ENCODE measurements at places on chromosomes 7 and 10.

GRCh38 chr7:147145194-147145593 lies 1028.6 kb downstream of the CNTNAP2 start:
- no peak for DNase-seq

DNA sequence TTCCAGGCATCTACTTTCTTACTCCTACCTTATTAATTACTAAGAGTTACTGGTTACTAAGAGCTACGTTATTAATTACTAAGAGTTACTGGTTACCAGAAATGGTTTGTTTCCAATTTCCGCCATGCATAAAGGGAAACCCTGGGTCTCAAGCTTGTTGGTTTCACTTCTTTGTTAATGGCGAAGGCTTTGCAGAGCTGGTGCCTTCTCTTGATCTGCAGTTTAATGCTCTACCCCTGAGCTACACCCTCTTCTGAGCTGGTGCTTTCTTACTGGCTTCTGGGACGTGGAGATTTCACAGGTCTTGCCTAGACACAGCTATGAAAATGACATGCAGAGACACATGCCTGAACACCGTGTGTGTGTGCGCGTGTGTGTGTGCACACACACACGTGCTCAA lies 560 bp downstream of the CPA4 start:
- no peak for DNase-seq

DNA sequence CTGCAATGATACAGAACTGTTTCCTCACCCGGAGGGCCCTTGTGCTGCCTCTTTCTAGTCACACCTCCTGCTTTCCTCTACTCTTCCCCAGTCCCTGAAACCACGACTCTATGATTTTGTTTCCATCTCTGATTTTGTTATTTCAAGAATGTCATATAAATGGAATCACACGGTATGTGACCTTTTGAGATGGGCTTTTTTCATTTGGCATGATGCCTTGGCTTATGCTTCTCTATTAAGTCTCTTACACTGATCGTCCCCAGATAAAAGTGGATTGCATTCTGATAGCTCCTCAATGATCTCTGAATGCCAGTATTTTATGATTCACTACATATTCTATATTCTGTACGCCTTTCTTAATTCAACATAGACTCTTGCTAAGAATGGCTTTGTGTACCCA lies 78.2 kb downstream of the GALNT11 start:
- DNase-seq = no peak

- no peak for DNase-seq
These were observed 278.4 kb downstream of the PHF14 start for GRCh38 chr7:11252011-11252607.

- DNase-seq = no peak
These were observed 178.3 kb upstream of the PDE1C start for GRCh38 chr7:32248522-32248921.

GRCh38 chr10:20343036-20343435 lies 526.8 kb downstream of the PLXDC2 start:
- no peak for DNase-seq

DNA sequence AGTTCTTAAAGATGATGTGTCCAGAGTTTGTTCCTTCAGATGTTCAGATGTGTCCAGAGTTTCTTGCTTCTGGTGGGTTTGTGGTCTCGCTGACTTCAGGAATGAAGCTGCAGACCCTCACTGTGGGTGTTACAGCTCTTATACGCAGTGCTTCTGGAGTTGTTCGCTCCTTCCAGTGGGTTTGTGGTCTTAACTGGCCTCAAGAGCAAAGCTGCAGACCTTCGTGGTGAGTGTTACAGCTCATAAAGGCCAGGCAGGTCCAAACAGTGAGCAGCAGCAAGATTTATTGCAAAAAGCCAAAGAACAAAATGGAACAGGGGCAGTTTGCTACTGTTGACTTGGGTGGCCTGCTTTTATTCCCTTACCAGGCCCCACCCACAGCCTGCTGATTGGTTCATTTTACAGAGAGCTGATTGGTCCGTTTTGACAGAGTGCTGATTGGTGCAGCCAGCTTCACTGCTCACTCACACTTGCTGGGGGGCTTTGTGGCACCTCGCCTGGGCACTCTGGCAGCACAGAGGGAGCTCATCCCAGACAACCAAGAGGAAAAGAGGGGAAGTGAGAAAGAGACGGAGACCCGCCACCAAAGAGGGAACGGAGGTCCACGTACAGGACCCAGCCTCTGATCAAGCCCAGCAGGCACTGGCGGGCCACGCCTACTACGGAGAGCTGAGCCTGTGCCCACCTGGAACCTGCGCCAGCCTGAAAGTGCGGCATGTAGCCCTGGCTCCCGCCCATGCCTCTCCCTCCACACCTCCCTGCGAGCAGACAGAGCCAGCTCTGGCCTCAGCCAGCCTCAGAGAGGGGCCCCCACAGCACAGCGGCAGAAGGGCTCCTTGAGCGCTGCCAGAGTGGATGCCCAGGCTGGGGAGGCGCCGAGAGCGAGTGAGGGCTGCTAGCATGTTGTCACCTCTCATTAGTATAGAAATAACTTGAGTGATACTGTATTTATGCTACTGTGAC lies 55.8 kb upstream of the SEMA3C start:
- no peak for DNase-seq

DNA sequence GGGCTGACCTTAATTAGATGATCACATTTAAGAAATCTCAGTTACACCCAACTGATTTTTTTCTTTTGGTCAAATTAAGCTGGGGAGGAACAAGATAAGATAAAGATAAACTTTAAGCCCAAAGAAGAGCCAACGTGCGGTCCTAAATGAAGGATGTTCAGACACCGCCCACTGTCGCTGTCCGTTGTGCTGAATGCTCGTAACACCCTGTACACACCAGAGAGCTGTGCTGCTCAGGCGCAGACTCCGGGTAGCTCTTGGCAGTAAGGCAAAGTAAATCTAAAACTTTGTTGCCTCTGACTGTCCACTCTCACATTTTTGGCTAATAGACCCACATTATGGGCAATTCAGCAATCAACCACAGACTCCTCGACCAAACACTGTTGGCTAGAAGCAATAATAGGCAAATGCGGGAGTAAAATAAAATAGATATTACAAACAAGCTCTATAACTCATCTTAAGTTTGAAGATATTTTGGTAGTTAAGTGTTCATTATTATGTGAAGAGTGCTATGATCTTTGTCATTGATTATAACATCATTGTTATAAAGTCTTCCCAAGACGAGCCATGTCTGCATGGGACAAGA lies 57.1 kb downstream of the PLPP4 start:
- DNase-seq = no peak

DNA sequence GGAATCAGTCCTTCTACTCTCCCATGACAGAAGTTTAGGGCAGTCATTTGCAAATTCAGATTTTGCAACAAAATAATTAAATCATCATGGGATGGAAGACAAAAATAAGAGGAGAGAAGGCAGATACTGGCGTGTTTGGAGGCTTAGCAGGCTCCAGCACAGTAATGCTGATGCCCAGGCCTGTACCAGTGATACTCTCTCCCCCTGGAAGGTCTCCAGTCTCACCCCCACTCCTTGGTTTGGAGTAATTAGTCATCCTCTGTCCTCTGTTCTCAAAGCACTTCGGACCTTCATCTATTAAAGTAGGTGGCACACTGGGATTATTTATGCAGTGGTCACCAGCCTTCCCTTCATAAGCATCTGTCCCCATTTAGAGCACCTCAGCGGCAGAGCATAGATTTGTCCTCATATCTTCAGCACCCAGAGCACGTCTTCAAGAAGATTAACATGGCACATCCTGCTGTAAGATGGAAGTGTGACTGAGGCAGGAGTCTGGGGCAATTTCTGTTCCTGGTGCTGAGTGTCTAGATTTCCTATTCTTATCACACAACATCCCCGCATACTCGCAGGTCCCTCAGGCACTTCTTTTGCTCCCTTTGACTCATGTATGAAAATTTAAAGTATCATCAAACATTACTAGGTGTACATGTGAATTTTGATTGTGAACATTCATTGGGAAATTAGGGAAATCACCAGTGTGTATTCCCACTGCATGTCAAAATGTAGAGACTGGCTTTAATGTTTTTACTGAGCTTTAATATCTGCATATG lies 31.3 kb upstream of the TRIL start:
- no peak for DNase-seq

- DNase-seq = no peak
These were observed 64.4 kb downstream of the ASB13 start for GRCh38 chr10:5601826-5602495.

DNA sequence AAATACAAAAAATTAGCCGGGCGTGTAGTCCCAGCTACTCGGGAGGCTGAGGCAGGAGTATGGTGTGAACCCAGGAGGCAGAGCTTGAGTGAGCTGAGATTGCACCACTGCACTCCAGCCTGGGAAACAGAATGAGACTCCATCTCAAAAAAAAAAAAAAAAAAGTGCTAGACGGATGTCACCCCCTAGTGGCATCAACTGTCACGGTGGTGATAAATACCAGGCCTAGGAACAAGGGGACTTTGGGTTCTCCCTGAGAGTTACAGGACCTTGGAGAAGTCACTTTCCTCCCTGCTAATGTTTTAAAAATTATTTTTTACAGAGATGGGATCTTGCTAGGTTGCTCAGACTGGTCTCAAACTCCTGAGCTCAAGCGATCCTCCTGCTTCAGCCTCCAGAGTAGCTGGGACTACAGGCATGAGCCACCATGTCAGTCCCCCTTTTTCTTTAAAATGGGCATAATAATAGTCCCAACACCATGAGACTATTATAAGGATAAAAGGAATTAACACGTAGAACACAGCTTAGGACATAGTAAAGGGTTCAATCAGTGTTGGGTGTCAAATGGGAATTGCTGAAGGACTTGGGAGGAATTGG lies 2.6 kb upstream of the TMEM130 start:
- no peak for DNase-seq

DNA sequence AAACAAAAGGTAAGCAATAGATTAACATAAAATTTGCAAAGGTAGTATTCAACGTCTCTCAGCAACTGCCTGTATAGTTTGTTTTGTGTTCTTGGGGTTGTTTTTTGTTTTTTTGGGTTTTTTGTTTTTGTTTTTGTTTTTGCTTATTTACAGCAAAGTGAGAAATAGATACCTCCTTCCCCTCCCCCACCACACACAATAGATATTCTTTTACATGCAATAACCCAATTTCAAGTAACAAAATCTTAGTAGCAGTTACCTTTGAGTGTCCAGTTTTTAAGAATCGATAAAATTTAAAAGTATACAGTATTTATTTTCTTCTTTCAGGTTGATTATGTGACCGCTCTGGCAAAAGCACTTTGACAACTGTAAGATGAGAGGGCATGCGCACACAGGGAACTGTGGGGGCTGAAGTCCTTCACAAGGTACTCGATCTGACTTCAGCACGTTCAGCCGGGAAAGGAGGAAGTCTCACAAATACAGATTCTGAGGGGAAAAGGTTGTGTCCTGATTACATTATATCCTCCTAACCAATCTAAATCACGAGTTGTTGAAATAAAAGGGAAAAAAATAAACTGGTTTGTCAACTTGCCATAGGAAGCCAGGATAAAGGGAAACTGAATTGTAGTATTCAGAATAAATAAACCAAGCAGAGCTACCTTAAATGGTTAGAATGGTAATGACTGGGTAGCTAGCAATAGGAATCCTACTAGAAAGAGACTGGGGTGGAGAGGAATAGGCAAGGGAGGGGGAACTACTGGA lies 47.8 kb downstream of the CPEB3 start:
- DNase-seq = no peak

- no peak for DNase-seq
These were observed 66.0 kb downstream of the TCERG1L start for GRCh38 chr10:131245475-131246059.

DNA sequence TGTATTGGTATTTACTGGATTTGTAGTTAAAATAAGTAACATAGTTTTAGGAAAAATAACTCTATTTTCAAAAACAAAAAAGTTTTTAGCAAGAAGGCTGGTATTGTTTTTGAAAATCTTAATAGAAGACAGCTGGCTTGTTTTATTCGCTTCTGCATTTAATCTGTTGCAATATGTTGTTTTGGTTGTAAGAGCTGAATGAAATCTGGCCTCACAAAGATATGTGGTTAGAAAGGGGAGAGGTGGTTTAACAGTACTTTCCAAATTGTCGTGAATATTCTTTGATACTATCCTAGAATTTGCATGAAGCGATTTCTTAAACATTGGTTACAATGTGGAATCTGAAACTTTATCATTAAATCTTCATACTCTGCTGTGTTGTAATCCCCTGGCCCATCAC lies 355.9 kb upstream of the FZD8 start:
- peak; percentile 1 for DNase-seq

DNA sequence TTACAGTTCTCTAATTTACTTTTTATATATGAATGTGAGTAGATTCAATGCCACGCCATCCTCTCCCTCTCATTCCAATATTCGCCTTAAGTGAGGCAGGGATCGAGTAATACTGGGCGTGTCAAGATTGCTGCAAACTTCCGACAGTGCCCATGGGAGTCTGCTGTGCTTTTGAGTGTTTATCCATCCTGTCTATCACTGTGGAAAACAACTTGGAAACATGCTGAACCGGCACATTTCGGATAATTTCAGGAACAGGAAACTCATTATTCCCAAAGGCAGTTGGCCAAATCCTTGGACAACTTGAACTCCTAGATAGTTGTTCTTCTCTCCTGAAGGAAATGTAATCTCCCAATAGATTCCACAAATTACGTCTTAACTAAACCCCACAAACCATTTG lies 28.5 kb downstream of the PIP4K2A start:
- no peak for DNase-seq

GRCh38 chr7:132387596-132387995 lies 188.7 kb downstream of the PLXNA4 start:
- DNase-seq = no peak

DNA sequence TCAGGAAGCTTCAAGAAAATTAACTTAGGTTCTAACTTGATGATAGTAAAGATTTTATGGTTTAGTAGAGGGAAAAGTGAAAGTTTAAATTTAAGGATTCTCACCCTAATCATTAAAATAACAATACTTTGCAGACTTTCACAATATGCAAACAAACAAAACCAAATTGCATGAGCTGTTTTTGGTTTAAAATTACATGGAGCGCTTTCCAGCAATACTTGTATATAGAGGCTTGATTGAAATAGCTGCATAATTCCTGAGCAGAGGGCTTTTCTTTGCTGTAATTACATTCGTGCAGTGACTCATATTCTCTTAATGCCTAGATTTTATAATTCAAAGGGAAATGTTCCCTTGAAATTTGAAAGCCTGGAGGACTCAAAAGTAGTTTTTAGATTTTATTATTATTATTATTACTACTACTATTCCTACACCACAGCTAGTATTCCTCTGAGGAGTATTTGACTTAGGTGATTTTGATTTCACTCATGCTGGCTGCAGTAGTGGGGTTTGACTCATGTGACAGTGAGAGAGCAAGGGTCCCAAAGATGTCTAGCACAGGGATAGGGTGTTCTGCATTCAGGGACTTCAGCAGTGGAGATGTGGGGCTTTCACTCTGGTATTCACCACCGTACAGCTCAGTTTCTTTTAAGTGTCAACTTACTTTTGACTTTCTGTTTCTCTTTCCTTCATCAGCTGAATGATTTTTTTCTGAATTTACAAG lies 138.1 kb downstream of the ADAM22 start:
- DNase-seq = no peak

GRCh38 chr7:68203251-68203650 lies 1206.6 kb downstream of the TYW1 start:
- DNase-seq = no peak
